ENCODE measurements at places on chromosomes 2 and 18.

GRCh38 chr2:111155610-111156009, 34.9 kb downstream of the BCL2L11 start:
- no peak overlapping the region for H3K4me3 ChIP-seq
- DNase-seq, result no peak
- peaks cover 15% of the 10 kb centered on the region for H3K4me1 ChIP-seq

DNA sequence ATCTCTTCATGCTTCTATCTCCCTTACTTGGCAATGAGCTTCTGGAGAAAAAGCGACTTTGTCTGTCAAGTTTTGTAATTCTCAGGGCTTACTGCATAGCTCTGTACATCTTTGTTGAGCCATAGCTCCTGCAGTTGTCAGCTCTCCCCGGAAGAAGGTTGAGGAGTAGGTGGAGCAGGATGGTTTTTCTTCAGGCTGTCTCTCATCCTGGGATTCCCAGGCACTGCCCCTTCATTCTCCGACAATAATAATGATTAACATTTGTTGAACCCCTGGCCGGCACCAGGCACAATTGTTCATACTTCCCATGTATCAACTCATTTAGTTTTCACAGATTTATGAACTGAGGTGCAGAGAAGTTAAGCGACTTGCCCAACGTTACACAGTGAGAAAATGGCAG, 23.5 kb upstream of the RHOB start:
- H3K27ac ChIP-seq, result no peak overlapping the region
- H3K27me3 ChIP-seq, result no peaks in the 10 kb centered on the region
- no peak for DNase-seq
- H3K4me3 ChIP-seq, result no peak overlapping the region

- H3K36me3 ChIP-seq, result peaks cover 41% of the 10 kb centered on the region
- no peak overlapping the region for H3K4me3 ChIP-seq
- no peaks in the 10 kb centered on the region for H3K27me3 ChIP-seq
- H3K27ac ChIP-seq, result peak overlapping the region; percentile 14
- H3K4me1 ChIP-seq, result peaks cover 13% of the 10 kb centered on the region
Observed at GRCh38 chr18:12361770-12362378, 15.2 kb downstream of the AFG3L2 start.

DNA sequence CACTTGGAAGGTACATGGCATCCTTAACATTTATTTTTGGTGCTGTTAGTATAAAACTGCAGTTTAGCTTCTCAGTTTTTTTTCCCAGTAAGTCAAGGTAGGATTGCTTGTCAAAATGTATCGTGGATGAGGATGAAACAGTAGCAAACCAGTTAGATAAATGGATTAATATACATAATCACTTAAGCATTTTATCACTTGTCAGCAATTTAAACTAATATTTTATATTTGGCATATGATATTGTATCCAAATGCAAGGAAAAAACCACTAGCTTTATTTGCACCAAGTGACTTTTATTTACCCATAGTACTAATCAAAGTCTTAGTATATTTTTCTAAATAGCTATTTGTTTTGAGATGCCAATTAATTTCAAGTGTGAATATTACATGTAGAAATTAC, 137.7 kb upstream of the XIRP2 start:
- H3K27me3 ChIP-seq, result peaks cover 6% of the 10 kb centered on the region
- H3K27ac ChIP-seq, result no peak overlapping the region

GRCh38 chr2:74051504-74051903, 66.8 kb downstream of the TET3 start:
- no peaks in the 10 kb centered on the region for H3K27me3 ChIP-seq
- peaks cover 29% of the 10 kb centered on the region for H3K36me3 ChIP-seq
- no peak overlapping the region for H3K4me3 ChIP-seq

DNA sequence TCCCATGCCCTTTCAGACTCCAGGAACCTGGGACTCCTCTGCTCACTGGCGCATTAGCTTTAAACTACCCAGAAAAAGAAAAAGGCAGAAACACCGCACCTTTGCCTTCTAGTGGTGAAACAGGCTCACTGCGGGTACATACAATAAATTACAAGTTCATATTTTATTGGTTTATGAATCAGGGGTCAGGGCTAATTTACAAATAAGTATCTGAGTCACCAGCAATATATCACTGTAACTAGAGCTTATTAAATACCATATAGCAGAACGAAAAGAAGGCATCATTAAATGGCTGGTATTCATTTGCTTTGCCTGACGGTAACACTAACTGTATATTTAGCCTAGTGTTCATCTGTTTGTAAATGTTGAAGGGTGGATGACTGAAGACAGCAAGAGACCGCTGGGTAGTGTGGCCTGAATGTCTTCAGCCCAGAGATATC, 26.9 kb upstream of the DTNB start:
- H3K4me3 ChIP-seq, result no peak overlapping the region
- H3K36me3 ChIP-seq, result no peaks in the 10 kb centered on the region
- H3K4me1 ChIP-seq, result peaks cover 2% of the 10 kb centered on the region
- no peaks in the 10 kb centered on the region for H3K27me3 ChIP-seq
- no peak for DNase-seq

DNA sequence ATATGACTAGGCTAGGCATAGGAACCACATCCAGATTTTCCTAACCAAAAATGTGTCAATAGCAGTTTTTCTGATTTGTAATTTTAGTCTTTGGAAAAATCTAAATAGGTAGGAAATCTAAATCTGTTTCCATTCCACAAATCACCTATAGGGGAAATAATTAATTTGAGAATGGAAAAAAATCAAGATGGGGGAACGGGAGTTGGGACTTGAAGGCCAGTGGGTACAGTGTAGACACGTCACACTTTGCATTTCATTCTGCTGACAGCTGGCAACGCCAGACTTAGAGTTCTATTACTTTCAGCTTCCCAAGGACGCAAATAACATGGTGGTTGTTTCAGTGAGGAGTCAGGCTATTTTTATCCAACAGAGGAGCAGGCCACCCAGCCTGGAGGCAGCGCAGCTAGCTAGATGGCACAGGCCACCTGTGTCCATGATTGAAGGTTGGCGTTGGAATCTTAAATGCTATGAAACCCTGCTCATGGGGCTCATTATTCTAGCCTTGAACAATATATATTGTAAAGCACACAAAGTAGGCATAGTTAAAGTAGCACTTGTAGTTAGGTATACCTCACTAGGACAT, 23.4 kb downstream of the HNRNPA3 start:
- H3K4me1 ChIP-seq, result peaks cover 47% of the 10 kb centered on the region
- H3K4me3 ChIP-seq, result no peak overlapping the region
- no peak for DNase-seq
- peak overlapping the region; percentile 11 for H3K27ac ChIP-seq
- peaks cover 39% of the 10 kb centered on the region for H3K36me3 ChIP-seq
- H3K27me3 ChIP-seq, result no peaks in the 10 kb centered on the region

DNA sequence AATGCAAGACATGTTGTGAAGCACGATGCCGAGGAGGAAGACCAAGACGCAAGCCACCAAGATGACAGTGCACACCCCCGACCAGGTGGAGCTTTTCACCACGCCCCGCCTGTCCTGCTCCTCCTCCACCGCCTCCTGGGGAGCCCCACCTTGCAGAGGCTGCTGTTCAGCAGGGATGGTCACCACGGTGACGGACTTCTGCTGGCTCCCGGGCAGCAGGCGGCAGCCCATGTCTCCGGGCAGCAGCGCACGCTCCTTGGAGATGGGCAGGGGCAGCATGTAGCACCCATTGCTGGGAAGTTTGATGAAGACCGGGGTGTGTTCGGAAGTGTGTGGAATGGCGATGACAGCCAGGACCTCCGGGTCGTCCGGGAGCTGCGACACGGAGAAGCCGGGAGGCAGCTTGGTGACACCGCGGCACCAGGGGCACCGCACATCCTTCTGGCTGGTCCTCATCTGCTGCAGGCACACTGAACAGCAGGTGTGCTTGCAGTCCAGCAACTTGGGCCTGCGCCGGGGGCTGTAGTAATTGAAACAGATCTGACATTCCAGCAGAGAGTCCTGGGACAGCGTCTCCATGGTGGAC, 76.8 kb downstream of the RNF152 start:
- DNase-seq, result no peak
- H3K27me3 ChIP-seq, result no peaks in the 10 kb centered on the region
- H3K27ac ChIP-seq, result no peak overlapping the region
- peaks cover 63% of the 10 kb centered on the region for H3K36me3 ChIP-seq

GRCh38 chr2:96203130-96204028, 5.2 kb downstream of the STARD7 start:
- no peaks in the 10 kb centered on the region for H3K27me3 ChIP-seq
- no peak overlapping the region for H3K4me3 ChIP-seq
- H3K36me3 ChIP-seq, result no peaks in the 10 kb centered on the region
- peaks cover 68% of the 10 kb centered on the region for H3K4me1 ChIP-seq

DNA sequence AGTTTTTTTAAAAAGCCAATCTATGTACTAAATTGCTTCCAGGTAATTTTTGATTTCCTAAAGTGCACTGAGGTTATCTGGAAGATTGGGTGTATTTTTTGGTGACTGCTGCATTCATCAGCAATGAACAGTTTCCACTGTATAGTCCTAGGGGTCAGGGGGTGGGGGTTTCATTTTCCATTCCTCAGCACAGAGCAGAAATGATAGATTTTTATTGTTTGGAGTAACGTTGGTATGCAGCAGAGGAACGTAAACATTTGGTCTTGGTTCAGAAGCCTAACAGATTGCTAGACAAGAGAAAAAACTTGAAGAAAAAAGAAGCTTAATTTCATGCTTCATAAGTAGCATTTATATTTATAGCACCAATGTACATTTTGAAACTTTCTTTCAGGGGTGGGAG, 54.9 kb downstream of the ZCCHC2 start:
- DNase-seq, result no peak
- no peak overlapping the region for H3K4me3 ChIP-seq
- peaks cover 5% of the 10 kb centered on the region for H3K4me1 ChIP-seq
- peaks cover 28% of the 10 kb centered on the region for H3K36me3 ChIP-seq

GRCh38 chr2:127270663-127271062, 23.3 kb downstream of the ERCC3 start:
- H3K36me3 ChIP-seq, result peaks cover 64% of the 10 kb centered on the region
- no peaks in the 10 kb centered on the region for H3K4me1 ChIP-seq
- no peak for DNase-seq
- no peak overlapping the region for H3K27ac ChIP-seq
- H3K4me3 ChIP-seq, result no peak overlapping the region

DNA sequence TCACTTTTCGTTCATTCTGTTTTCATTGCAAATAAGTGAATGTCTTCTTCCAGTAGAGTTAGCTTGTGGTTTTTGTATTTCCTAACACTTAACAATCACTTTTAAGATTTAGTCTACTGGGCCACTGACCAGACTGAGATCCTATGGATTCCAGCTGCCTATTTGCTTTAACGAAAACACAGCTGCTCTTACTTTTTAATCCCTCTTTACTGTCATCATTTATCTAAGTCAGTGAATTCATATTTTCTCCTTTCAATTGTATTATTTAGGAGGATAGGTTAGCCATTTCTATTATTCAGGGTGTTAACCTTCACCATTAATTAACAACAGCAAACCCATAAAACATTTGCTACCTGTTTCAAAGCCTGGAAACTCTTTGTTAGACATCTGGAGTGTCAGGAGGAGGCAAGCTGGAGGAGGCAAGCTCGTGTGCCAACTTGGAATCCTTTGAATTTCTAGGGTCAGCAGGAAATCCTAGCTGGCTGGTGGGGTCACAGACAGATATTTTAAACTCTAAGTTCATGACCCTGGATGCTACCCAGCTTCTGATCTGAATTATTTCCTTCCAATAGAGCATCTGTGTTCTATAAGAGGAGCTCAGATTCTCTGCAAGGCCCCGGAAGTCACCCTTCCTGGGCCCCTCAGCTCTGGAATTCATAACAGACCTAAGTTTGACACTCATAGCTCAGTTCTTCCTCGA, 385.3 kb downstream of the RBM43 start:
- H3K4me1 ChIP-seq, result peaks cover 57% of the 10 kb centered on the region
- peak overlapping the region; percentile 84 for H3K27ac ChIP-seq
- DNase-seq, result no peak
- H3K27me3 ChIP-seq, result no peaks in the 10 kb centered on the region
- no peaks in the 10 kb centered on the region for H3K36me3 ChIP-seq

- H3K4me3 ChIP-seq, result peak overlapping the region; percentile 90
- H3K36me3 ChIP-seq, result peaks cover 18% of the 10 kb centered on the region
- H3K27me3 ChIP-seq, result peaks cover 5% of the 10 kb centered on the region
- no peak for DNase-seq
- peak overlapping the region; percentile 97 for H3K27ac ChIP-seq
Observed at GRCh38 chr2:97645112-97645694, 659 bp upstream of the COX5B start.

DNA sequence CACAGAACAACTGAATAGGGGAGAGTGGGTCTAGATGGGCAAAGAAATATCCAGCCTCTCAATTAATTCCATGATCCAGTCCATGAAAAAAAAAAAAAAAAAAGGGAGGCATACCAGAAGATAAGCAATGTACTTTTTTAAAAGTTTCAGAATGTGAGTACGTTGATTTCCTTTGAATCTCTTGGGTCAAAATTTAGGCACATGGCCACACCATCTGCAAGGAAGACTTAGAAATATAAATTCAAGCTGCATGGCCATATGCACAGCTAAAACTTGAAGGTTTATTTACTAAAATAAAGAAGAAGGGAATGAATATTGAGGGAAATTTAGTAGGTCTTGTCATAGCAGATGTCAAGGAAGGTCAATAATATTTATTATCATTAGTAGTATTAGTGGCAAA, 286.5 kb upstream of the CDH7 start:
- H3K4me1 ChIP-seq, result no peaks in the 10 kb centered on the region
- no peaks in the 10 kb centered on the region for H3K36me3 ChIP-seq
- H3K27me3 ChIP-seq, result no peaks in the 10 kb centered on the region
- DNase-seq, result no peak
- H3K4me3 ChIP-seq, result no peak overlapping the region

DNA sequence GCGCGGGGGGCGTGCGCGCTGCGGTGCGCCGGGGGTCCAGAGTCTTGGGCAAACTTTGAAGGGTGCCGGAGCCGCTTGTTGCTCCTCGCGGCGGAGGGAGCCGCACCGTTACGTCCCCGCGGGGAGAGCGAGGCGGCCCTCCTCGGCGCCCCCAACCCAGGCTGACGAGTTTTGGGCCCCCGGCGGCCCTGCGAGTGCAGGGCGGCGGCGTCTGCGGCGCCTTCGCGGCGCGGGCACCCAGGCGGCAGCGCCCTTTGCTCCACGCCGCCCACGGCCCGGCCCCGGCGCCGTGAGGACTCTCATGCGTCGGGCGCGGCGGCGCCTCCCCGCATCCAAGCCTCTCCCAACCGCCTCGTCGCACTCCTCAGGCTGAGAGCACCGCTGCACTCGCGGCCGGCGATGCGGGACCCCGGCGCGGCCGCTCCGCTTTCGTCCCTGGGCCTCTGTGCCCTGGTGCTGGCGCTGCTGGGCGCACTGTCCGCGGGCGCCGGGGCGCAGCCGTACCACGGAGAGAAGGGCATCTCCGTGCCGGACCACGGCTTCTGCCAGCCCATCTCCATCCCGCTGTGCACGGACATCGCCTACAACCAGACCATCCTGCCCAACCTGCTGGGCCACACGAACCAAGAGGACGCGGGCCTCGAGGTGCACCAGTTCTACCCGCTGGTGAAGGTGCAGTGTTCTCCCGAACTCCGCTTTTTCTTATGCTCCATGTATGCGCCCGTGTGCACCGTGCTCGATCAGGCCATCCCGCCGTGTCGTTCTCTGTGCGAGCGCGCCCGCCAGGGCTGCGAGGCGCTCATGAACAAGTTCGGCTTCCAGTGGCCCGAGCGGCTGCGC, 814 bp downstream of the FZD7 start:
- peaks cover 26% of the 10 kb centered on the region for H3K4me1 ChIP-seq
- H3K27ac ChIP-seq, result peak overlapping the region; percentile 89
- DNase-seq, result no peak
- peak overlapping the region; percentile 82 for H3K4me3 ChIP-seq
- no peaks in the 10 kb centered on the region for H3K27me3 ChIP-seq
- no peaks in the 10 kb centered on the region for H3K36me3 ChIP-seq

Measured in osteocyte (in vitro differentiated cells).